Mammary microvascular endothelial cell (primary cell): ENCODE measurements at places on chromosomes 4 and X. TPM values are rescaled to one million over a fixed set of nuclear protein-coding genes. Genes with fewer than 3 reads are reported as not detected.

Gene CT45A10
- not detected in 2 replicates for total RNA-seq

Gene SLC26A1
- total RNA-seq: 0.33 TPM in 1 of 2 replicates, not detected in the other

Gene IL13RA2
- total RNA-seq: 1.5 and 1.9 TPM in 2 replicates

Gene NSDHL
- total RNA-seq: 25.1 and 26.8 TPM in 2 replicates

Gene RHOH
- total RNA-seq: 1.1 and 3.3 TPM in 2 replicates

Gene TNIP3
- total RNA-seq: 2.5 and 2.7 TPM in 2 replicates

Gene FAM241A
- 29.8 and 33.8 TPM in 2 replicates for total RNA-seq

Gene TBC1D8B
- total RNA-seq: 3.1 TPM in 2 replicates

Gene DDX53
- not detected in 2 replicates for total RNA-seq

Gene TEC
- 0.84 and 0.93 TPM in 2 replicates for total RNA-seq

Gene LPAR4
- 0.30 and 0.33 TPM in 2 replicates for total RNA-seq

Gene CSAG1
- not detected in 2 replicates for total RNA-seq

Gene FRYL
- total RNA-seq: 41.9 and 43.4 TPM in 2 replicates

Gene TLR2
- 13.8 and 18.1 TPM in 2 replicates for total RNA-seq

Gene SUPT20HL2
- not detected in 2 replicates for total RNA-seq

Gene POLN
- total RNA-seq: 1.2 and 1.5 TPM in 2 replicates

Gene FGB
- not detected in 2 replicates for total RNA-seq

Gene ZNF157
- not detected in 2 replicates for total RNA-seq

Gene CFAP99
- total RNA-seq: not detected in 2 replicates

Gene CXCL5
- total RNA-seq: 1.3 and 1.8 TPM in 2 replicates

Gene LRIT3
- under 0.01 TPM in 1 of 2 replicates, not detected in the other for total RNA-seq

Gene AKAP4
- total RNA-seq: not detected in 2 replicates

Gene GPRIN3
- 0.20 and 0.59 TPM in 2 replicates for total RNA-seq

Gene CXCL11
- 4.4 and 4.7 TPM in 2 replicates for total RNA-seq

Gene ADH6
- not detected in 2 replicates for total RNA-seq

Gene SMIM10
- total RNA-seq: 1.5 and 3.3 TPM in 2 replicates

Gene SGMS2
- total RNA-seq: 70.5 and 95.0 TPM in 2 replicates

Gene TLR3
- total RNA-seq: 8.1 and 9.6 TPM in 2 replicates

Gene ADH4
- not detected in 2 replicates for total RNA-seq

Gene GPRASP3
- total RNA-seq: 3.0 and 4.0 TPM in 2 replicates

Gene TAF7L
- 1.00 and 1.1 TPM in 2 replicates for total RNA-seq

Gene SHROOM3
- 0.87 and 1.0 TPM in 2 replicates for total RNA-seq

Gene SSX2
- total RNA-seq: not detected in 2 replicates

Gene BST1
- total RNA-seq: 58.4 and 61.7 TPM in 2 replicates

Gene OTOP1
- total RNA-seq: not detected in 2 replicates

Gene GJB1
- not detected in 2 replicates for total RNA-seq

Gene DSPP
- total RNA-seq: not detected in 2 replicates

Gene SPANXA1
- not detected in 2 replicates for total RNA-seq

Gene TRAM1L1
- 0.47 and 0.89 TPM in 2 replicates for total RNA-seq

Gene ENAM
- total RNA-seq: not detected in 2 replicates

Gene GPR34
- total RNA-seq: not detected in 2 replicates

Gene NPNT
- total RNA-seq: 0.59 and 0.67 TPM in 2 replicates
